ENCODE measurements at places on chromosomes 13 and 19. TPM values are rescaled to one million over a fixed set of nuclear protein-coding genes. Genes with fewer than 3 reads are reported as not detected.

Gene EDNRB
- total RNA-seq: 0.17 TPM

Gene DPY19L3
- total RNA-seq: 30.6 TPM

Gene LPAR6
- total RNA-seq: 14.3 TPM

Gene CAMSAP3
- not detected for total RNA-seq

Gene ZNF563
- total RNA-seq: 5.0 TPM

Gene TSKS
- 0.52 TPM for total RNA-seq

Gene ECSIT
- 26.6 TPM for total RNA-seq

Gene CLEC4G
- not detected for total RNA-seq

Gene KASH5
- total RNA-seq: not detected

Gene IL27RA
- 6.8 TPM for total RNA-seq

Gene CD209
- not detected for total RNA-seq

Gene CCDC9
- 9.3 TPM for total RNA-seq

Gene SLAIN1
- 3.9 TPM for total RNA-seq

Gene PALM3
- 0.46 TPM for total RNA-seq

Gene OR7D2
- not detected for total RNA-seq

Gene GPR18
- not detected for total RNA-seq

Gene TEX101
- total RNA-seq: not detected

Gene LRP3
- 49.3 TPM for total RNA-seq

Gene SLC25A41
- total RNA-seq: 0.07 TPM

Gene VSTM2B
- total RNA-seq: not detected

Gene ZNF526
- 11.9 TPM for total RNA-seq

Gene CEACAM3
- not detected for total RNA-seq

Gene PTOV1
- total RNA-seq: 83.5 TPM

Gene CGB2
- total RNA-seq: not detected

Gene ANKLE1
- 0.52 TPM for total RNA-seq

Gene DPF1
- 1.0 TPM for total RNA-seq

Gene PLIN5
- not detected for total RNA-seq

Gene ZNF575
- total RNA-seq: 0.36 TPM

Gene CACNG6
- 0.43 TPM for total RNA-seq

Gene KLK5
- not detected for total RNA-seq

Gene ZNF835
- total RNA-seq: 0.65 TPM

Gene TMPRSS9
- total RNA-seq: not detected

Gene ANGPTL4
- 32.2 TPM for total RNA-seq

Gene PINLYP
- 1.3 TPM for total RNA-seq

Gene OR7A5
- not detected for total RNA-seq

Gene LCP1
- total RNA-seq: 0.20 TPM

Gene U2AF1L4
- total RNA-seq: 8.9 TPM

Gene LGALS14
- total RNA-seq: not detected

Gene ZNF432
- 12.9 TPM for total RNA-seq

Gene KLK3
- not detected for total RNA-seq

Gene ZNF763
- total RNA-seq: 1.1 TPM

Gene DACT3
- 6.8 TPM for total RNA-seq

Gene CLIP3
- 42.9 TPM for total RNA-seq

Gene ATXN8OS
- total RNA-seq: not detected

Gene UFM1
- total RNA-seq: 89.1 TPM

Gene ZNF208
- 0.33 TPM for total RNA-seq
